Nephron progenitor cell (in vitro differentiated cells): ENCODE measurements at places on chromosomes 5 and 9.

DNA sequence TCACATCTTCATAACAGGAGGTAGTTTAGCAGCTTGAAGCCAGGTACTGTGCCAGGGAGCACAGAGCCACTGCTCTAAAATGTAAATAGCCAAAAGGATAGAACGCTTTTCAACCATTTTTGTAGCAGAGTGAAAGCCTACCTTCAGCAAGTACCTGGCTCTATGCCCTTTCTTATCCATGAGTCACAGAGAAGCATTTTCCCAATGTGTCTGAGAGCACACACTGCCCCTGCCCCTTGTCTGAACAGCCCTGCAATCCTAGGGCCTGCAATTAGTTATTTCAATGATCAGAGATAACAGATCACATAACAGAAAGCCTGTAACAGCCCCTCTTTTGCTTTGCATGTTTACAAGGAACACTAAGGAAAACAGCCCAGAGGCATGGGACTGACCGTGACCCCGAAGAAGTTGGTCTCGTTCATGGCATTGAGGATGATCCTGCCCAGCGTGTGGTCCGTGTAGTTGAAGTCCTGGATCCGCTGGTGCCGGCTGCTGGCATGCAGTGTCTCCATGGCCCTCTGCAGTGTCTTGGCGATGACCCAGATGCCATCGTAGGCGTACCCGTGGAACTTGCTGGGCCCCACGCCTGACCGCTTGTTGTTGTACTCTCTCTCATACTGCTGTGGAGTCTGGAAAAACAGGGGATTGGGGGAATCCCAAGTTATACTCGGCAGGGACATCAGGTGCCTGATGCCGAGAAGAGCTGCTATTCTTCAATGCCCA is 198.3 kb upstream of the TBC1D2 start:
- DNase-seq, result no peak

- no peak for DNase-seq
Measured at GRCh38 chr5:144191998-144192397, 21.3 kb downstream of the KCTD16 start.

- DNase-seq, result no peak
Measured at GRCh38 chr9:131999692-132000551, 79.7 kb downstream of the MED27 start.

DNA sequence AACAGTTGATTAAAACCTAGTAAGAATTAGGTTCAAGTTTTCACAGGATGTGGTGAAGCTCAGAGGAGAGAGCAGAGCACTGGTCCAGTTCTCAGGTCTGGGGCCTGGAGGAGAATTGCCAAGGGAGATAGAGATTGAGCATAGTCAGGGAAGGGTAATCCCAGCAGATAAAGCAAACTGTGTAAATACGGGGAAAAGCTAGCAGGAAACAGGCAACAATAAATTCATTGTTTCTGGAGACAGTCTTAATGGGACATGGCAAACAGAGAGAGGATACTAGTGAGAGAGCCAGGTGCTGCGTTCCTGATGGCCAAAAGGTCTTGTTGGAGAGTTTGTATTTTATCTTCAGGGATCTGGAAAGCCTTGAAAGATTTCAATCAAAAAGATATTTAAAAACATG is 333.0 kb downstream of the PDE4D start:
- DNase-seq, result no peak

- peak; percentile 42 for DNase-seq
Measured at GRCh38 chr5:14178671-14179211, 35.6 kb downstream of the TRIO start.

DNA sequence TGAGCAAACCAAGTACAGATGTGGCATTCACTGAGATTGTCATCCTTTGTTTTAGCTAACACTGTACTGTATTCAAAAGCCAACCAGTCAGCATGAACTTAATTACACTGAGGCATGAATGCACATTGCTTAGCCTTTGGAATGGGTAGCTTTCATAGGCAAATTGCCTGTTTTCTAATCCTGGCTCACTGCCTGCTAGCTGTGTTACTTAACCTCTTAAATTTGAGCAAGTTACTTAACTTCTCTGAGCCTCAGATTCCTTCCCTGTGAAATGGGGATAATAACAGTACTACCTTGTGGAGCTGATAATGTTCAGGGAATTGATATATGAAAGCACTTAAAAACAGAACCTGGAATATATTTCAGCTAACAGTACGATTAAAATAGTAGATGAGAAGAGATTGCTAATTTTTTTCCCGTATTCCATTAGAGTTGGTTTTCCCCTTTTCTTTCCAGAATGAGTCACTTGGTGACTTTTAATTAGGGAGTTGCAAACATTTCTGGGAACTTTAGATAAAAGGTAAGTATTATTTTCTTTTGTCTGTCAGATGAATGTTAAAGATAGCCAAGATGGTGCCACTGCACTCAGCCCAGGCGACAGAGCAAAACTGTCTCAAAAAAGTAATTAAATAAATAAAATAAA is 43.9 kb downstream of the ARRDC3 start:
- DNase-seq, result no peak

DNA sequence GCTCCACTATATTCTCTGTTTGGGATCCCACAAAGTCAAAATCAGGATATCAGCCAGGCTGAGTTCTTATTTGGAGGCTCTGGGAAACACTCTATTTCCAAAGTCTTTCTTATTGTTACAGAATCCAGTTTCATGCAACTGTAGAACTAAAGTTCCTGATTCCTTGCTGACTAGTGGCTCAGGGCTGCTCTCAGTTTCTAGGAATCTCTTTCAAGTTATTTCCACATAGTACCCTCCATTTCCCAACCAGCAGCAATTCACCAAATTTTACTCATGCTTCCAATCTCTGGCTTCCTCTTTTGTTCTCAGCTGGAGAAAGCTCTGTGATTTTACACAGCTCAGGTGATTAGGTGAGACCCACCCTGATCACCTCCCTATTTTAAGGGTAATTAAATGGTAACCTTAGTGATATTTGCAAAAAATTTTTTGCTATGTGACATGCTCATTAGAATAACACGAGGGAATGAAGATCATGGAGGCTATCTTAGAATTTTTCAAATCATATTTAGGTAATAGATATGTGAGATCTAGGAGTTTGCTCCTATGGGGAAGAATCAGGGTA is 794.9 kb upstream of the ARRDC3 start:
- no peak for DNase-seq

DNA sequence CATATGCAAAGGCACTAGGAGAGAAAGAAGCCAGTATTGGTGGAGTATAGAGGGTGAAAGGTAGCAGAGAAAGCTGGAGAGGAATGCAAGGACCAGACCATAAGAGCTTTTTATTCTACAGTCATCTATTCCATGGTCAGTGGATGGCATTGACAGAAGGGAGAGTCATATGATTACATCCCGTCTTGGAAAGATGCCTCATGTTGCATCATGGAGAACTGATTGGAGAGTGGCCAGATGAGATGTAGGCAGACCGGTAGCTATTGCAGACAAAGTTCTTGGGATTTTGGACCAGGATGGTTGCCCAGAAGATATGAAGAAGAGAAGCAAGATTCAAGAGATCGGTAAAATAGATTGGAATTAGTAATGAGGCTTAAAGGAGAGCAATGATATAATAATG is 260.7 kb downstream of the CHSY3 start:
- DNase-seq, result no peak

GRCh38 chr9:26727471-26727870 is 165.1 kb downstream of the CAAP1 start:
- DNase-seq, result no peak

- DNase-seq, result no peak
Measured at GRCh38 chr5:79193643-79194042, 42.3 kb upstream of the JMY start.

- DNase-seq, result peak; percentile 72
Measured at GRCh38 chr9:126482361-126483044, 131.2 kb upstream of the LMX1B start.
